Bronchial smooth muscle cell (primary cell): ENCODE measurements at places on chromosomes 11 and 22. TPM values are rescaled to one million over a fixed set of nuclear protein-coding genes. Genes with fewer than 3 reads are reported as not detected.

KRTAP5-1 gene
- not detected in 2 replicates for total RNA-seq

OR5A1 gene
- not detected in 2 replicates for total RNA-seq

APOBEC3H gene
- 0.34 and 0.63 TPM in 2 replicates for total RNA-seq

CNTN5 gene
- total RNA-seq: not detected in 2 replicates

USP47 gene
- 65.9 and 87.8 TPM in 2 replicates for total RNA-seq

MMP1 gene
- total RNA-seq: 3.1 and 528 TPM in 2 replicates

MAPK8IP2 gene
- 0.26 and 0.32 TPM in 2 replicates for total RNA-seq
